ENCODE measurements at places on chromosomes 5 and 9.

- no peak for DNase-seq
These were observed 1495.6 kb upstream of the CDH6 start for GRCh38 chr5:29697785-29698414.

GRCh38 chr9:76414661-76415060, 20.4 kb upstream of the RFK start:
- no peak for DNase-seq

DNA sequence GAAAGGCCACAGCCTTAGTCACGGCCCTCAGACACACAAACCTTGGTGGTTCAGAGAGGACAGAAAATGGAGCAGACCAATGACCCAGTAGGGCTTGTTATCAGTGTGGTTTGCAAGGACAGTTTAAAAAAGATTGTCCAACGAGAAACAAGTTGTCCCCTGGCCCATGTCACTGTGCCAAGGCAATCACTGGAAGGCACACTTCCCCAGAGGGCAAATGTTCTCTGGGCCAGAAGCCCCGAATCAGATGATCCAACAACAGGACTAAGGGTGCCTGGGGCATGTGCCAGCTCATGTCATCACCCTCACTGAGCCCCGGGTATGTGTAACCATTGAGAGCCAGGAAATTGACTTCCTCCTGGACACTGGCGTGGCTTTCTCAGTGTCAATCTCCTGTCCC, 950.1 kb upstream of the CTNND2 start:
- DNase-seq: no peak

DNA sequence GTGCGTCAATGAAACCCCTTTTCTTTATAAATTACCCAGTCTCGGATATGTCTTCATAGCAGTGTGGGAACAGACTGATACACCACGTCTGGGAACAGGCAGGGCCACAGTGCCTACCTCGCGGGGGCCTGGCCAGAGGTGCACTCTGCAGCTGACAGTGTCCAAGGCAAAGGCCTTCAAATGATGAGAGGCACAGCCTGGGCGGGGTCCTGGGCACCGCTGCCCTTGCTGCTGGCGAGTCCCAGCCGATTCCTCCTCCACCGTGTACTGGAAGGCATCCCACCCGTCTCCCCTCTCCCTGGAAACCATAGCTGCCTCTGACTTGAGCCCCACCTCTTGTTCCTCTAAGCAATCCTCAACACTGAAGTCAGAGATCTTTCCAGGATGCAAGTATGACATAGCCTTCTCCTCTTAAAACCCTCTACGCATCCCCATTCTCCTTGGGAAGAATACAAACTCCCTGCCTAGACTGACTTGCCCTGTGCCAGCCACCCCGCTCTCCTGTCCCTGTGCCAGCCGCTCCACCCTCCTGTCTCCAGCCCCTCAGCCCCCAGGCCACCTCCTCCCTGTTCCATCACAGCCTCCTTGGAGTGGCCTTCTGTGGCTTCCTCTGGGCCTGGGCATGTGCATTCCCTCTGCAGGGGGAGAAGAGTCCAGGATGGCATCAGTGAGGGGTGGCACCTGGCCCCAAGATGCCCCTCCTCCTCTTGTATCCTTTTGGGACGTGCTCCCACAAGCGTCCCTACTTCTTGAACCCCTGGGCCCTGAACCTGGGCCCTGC, 8.1 kb upstream of the COL5A1 start:
- DNase-seq: no peak

DNA sequence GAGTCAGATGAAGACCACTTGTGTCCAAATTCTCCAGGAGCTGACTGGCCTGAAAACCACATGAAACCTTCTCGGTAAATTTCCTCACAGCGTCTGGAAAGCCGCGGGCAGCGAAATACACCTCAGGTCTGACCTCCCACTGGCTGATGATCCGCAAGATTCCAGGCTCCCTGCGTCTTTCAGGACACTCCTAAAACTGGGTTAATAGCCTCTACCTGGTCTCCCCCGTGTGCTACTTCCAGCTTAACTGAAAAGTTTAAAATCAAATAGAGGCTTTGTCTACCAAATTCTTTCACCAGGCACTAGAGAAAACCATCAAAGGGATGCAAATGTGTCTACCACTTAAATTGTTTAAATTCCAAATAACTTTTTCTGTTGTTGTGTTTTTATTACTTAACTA, 312.6 kb downstream of the DRD1 start:
- no peak for DNase-seq

DNA sequence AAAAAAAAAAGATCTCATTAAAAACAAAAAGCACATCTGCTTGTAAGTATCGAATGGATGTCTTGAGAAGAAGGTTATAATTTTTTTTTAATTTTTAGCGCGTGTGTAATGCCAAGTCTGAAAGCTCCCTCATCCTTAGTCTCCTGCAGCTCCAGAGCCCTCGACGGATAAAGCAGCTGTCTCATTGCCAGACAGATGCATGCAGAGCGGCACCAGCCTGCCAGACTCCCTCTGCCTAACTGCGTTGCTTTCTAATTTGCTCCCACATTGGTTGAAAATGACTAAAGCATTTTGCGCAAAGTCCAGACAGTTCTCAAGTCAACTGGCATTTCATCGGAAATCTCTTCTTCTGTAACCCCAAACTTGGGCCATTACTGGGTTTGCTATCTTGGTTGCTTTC, 29.4 kb downstream of the OLFM1 start:
- no peak for DNase-seq
